ENCODE measurements at places on chromosomes 7 and 10.
A peak's percentile ranks its signal among the peaks of the same experiment; 100 is the strongest.

DNA sequence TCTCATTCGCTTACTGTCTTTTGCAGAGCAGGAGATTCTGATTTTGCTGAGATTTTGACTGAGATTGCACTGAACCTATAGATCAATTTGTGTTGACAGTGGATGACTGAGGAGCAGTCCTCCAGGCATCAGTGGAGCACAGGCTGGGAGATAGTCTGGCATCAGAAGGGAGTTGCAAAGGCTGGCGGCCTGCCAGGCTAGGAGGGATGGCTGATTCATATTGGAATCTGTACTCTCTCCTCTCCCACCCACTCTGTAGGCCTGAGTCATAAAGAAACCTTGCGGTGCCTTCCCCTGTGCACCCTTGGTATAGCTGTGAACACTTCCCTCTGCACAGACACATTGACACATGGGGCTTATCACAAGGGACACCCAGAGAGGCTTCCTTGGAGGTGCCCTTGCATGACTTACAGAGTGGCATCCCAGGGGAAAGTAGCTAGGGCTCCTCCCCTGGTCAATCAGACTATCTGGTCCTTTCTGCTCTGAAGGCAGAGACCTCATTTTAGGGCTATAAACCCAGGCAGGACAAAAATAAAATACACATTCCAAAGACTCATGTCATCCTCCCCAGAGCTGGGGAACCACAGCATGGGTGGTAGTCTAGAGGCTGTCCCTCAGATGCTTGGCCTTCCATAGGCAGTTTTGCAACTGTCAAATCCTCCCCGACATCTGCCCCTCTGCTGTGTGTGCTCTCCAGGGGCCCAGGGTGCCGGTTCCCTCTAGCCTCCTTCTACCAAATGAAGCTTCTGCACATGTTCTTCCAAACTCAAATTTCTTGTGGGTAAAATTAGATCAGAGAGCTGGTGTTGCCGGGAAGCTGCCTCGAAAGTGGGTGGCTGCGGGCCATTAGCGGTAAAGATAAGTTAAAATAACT is 37.4 kb upstream of the EEPD1 start:
- peak; percentile 26 for DNase-seq

- no peak for DNase-seq
Observed at GRCh38 chr7:39525926-39526325, 40.3 kb upstream of the YAE1 start.

DNA sequence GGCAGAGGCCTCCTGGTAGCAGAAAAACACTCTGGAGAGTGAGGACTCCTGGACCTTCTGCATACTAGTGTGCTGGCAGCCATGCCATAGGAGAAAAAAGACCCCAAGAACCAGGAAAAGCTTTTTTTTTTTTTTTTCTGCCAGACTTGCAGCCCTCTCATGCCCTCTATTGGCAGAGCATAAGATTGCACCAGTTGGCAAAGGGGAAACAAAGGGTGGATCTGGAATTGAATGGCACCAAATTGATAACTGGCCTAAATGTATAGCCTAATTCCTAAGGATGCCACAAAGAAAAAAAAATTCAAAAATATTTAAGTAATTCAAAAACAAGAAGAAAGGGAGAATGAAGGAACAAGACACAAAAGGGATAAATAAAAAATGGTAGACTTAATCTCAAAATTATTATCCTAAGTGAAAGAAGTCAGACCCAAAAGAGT is 112.5 kb upstream of the GHITM start:
- DNase-seq: no peak

DNA sequence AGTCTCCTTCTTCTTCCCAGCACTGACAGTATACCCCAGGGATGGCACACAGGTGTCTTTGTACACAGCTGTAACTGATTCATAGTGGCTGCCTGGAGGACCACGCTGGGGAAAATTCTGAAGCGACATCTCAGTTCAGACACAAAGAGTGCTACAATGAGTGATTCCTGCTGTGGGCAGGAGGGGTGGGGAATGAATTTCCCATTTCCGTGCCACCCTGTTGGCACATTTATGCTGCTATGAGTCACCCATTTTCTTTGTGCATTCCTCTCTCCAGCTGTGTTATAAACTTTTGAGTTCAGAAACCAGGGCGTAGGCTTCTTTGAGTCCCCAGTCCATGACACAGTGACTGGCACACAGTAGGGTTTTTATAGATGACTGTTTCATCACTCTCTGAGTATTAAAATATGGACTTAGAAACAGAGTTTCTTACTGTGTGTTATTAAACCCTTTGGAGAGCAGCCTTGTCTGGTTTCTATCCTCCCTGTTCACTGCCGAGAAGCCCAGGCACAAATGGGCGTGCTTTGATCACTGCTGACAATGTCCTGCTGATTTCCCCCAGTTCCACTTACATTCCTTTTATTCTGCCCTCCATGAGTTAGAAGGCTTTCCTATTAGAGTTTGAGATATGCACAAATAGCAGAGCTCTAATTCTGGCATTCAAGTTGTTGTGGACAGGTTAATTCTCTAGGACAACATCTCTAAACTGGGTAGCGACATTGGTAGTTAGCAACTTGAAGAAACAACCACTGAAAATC is 24.0 kb upstream of the NPS start:
- DNase-seq: no peak

DNA sequence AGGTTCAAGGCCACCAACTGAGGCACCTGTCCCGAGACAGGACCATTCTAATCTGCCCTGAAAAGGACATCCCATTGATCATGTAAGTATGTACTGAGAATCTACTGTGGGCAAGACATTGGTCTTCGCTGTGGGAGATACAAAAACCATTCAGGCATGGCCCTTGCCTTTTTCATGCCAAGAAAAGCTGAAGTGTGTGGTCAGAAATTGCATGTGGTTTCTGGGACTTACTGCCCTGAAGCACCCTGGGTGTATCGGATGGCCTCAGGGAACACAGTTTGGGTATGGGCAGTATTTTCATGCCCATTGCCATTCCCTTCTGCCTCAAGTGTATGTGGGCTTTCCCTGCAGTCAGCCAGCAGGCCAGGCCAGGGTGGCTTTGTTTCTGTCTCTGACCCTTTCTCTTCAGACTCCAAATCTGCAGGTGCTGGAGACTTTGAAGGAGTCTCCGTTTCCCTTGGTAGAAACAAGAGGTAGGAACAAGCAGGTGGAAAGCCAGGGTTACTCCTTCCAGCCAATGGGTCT is 285.7 kb downstream of the ZEB1 start:
- no peak for DNase-seq

All from stimulated activated CD8-positive, alpha-beta memory T cell treated with anti-CD3 and anti-CD28 coated beads, Interleukin-4, amount 100 ng/mL, for 4 hours (primary cell).